ENCODE measurements at places on chromosomes 2 and 18.

DNA sequence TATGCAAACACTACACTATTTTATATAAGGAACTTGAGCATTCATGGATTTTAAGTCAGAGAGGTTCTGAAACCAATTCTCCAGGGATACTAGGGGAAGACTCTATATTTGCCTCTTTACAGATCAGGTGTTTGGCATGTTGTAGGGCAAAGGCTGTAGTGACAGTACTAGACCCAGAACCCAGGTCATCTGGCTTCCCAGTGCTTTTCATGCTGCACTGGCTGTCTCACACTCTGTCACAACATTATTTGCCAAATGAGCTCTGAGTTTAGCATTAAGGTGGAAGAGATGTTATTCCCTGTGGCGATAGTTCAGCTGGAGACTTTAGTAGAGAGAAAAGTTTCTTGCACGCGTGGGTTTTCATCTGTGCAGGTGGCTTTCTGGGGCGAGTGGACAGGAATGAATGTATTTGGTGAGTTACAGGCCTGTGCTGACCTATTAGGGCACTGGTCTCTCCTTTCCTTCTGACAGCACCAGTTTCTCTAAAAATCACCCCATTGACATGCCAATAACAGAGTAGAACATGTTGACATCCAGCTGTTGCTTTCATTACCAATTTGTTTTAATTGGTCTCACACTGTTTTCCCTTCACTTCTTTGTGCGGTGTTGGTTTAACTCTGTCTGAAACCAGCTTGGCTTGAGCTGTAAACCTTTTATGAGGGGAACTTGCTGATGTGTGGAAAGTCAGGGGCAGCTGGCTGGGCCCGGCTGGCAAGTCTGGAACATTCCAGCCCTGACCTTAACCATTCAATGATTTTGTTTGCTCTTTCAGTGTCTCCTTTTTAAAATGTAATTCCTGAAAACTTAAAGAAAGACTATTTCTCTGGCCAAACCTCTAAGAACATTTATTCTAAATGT, 643.0 kb upstream of the FAM98A start:
- DNase-seq: no peak

DNA sequence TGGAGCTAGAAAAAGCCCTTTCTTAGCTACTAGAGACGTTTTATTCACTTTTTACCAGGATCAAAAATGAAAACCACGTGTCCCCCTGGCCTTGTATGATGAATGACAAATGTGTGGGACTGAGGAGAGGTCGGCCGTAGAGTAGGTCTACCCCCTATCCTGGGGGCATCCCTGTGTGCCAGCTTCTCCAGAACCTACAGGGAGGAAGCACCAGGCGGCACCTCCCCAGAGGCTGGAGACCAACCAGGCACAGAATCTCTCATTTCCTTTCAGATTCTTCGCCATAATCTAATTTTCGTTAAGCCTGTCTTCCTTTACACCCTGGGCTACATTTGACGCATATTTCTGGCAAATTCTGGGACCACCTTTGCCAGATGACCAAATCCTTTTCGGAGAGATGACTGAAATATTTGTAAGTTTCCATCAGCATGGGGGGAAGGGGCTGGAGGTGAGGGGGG, 15.9 kb downstream of the TWIST2 start:
- DNase-seq: no peak

- DNase-seq: no peak
Observed at GRCh38 chr2:54332386-54332785, 76.4 kb upstream of the TSPYL6 start.

DNA sequence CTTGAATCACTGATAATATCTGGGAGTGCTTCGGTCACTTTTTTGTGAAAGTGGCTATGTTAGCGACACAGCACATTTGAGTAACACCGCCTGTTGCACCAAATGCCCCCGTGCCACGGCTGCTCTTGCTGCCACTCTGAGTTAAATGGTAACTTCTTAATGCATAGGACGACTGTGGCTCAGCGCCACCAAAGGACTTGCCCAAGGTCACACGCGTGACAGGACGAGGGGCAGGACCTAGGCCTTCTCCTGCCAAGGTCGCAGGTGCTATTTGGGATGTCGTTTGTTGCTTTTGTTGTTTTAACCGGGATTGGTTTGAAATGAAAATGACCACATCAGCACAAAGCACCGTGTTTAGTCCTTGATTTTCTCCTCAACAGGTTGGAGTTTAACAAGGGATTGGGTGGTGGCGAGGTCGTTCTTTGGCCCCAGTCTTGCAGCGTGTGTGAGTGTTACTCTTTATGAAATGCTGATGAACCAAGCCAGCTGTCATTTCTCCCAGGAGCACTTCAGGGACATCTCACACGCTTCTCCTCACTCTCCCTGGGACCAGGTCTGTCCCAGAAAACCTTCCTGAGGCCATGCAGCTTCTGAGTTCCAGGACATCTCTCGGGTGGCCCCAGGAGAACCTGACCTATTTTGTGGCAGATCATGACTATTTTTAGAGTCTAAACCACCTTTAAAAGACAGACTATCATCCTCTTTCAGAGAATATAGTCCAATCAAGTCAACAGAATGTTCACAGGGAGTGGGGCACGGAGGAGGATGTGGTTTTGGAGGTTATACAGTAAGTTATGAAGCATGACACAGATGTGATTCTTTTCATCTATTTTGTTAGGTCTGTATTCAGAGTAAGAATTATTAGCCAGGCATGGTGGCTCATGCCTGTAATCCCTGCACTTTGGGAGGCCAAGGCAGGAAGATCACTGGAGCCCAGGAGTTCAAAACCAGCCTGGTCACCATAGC, 49.9 kb downstream of the MTCL1 start:
- no peak for DNase-seq

- no peak for DNase-seq
Observed at GRCh38 chr2:130287656-130288026, 55.1 kb upstream of the IMP4 start.

- no peak for DNase-seq
Observed at GRCh38 chr2:8009010-8009597, 672.8 kb upstream of the ID2 start.

GRCh38 chr2:30351116-30351515, 95.9 kb upstream of the LCLAT1 start:
- no peak for DNase-seq

DNA sequence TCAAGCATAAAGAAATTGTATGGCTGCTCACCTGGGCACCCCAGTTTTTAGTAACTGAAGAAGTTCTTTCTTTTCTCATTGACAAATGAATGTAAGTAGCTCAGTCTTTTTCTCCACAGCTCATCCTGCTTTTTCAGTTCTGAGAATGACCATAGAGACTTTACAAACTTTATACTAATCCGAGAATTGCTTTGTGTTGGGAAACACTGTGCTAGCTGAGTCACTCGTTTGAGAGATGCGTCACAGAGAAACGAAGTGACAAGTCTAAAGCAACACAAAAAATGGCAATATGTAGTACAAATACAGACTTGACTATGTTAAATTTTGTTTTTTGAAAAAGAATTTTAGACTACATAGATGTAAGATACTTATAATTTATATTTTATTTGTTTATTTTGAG, 9.0 kb downstream of the LRRTM4 start:
- DNase-seq: no peak

GRCh38 chr18:48500517-48500916, 38.3 kb upstream of the CTIF start:
- DNase-seq: no peak

DNA sequence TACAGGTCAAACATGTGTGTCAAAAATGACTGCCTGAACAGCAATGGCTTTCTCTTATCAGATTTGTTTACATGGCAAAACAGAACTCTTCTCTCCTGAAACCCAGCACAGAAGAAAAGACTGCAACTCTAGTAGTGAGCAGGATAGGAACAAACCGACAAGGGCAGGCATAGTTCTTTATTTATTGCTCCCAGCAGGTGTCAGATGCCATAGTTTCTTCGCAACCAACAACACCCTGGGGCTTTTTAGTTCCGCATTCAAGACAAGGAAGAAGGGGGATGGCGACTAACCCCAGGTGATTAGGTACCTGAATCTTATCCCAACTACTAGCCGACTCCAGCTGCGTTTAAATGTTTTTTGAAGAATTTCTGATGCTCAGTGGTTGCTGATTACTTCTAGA, 367.5 kb upstream of the FIGN start:
- DNase-seq: no peak

- DNase-seq: no peak
Observed at GRCh38 chr2:152647552-152647951, 69.7 kb downstream of the PRPF40A start.

- no peak for DNase-seq
Observed at GRCh38 chr2:54638774-54639187, 84.7 kb upstream of the EML6 start.

DNA sequence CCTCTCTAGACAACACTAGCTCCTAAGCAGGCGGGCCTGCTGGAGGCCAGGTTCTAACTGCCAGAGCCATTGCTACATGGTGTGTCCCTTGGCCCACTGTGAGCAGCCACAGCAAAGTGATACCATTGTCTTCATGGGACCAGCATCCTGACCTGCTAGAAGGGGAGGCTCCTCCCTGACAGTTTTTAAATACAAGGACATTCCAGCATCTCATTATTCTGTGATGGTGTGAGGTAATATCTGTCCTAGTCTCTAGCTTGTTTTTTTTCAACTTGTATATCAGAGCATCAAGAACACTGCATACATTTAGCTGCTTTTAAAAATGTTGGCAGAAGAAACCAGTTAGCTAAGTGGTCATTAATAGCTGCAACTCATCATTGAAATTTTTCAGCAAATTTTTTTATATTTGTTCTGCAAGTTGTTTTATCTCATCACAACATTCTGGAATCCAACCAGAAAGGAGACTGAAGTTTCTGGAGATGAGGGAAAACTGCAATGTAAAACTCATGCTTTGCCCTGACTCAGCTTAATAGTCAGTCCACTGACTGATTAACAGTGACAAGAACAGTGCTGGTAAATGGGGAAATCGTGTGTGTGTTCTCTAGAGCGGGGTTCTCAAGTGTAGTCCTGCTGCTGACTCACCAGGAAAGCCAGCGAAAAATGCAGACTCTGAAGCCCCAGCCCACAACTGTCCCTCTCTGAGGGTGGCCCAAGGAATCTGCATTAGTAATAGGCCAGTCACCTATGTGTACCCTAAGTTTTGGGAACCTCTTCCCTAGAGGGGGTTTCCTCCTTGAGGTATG, 17.8 kb downstream of the MAPRE3 start:
- DNase-seq: no peak

DNA sequence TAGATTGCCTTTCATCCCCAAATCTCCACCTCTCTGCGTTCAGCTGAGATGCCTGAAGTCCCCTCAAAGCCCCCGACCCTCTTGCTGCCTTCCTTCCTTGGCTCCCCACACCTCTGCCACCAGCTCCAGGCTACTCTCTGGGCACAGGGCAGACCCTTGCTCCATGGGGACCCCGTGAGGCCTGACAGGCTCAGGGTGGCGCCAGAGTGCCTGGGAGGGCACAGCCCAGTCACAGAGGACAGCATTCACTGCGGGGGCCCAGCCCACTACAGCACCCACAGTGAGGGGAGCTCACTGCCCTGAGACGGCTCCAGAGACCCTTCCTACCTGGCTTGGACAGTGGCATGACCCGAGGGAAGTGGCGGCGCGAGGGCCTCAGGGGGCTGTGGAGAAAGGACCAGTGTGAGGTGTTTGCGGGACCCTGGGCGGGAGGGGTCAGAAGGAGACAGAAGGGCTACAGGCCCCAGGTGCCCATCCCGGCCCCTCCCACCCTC, 51.0 kb downstream of the AQP12A start:
- no peak for DNase-seq

Data from RWPE1 (cell line).